ENCODE measurements at places on chromosomes 4 and X.

- no peak for DNase-seq
Observed at GRCh38 chr4:92182736-92183407, 120.9 kb upstream of the GRID2 start.

- no peak for DNase-seq
Observed at GRCh38 chr4:149897783-149898182, 82.1 kb upstream of the IQCM start.

DNA sequence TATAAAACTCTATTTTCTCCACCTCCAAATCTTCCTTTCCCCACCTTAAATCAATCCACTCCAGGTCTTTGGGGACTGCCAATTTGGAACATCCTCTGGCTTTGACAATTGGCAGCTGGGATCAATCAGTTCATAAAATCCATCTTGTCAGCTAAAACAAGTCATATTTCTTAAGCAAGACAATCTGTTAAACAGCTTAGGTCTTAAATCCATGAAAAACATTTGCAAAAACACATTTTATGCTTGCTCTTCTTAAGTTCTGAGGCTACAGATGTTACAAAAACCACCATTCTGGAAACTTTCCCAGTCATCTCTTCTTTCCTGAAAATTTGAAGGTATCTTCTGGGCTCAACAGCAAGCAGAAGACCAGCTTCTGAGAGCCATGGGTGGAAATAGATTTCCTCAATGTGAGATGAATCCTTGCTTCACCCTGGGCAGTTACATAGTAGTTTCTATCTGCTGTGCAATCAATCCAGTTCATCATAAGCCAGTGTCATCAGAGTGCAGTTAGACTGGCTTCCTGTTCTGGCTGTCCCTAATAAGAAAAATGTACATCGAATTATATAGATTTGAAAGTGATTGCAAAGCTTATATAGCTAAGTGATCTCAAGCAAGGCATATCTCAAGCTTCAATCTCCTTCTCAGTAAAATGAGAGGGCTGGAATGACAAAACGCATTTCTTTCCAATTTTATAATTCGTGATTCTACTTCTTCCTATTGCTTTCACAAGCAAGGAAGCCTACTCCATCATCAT is 402.7 kb upstream of the INTU start:
- DNase-seq: peak; percentile 48

DNA sequence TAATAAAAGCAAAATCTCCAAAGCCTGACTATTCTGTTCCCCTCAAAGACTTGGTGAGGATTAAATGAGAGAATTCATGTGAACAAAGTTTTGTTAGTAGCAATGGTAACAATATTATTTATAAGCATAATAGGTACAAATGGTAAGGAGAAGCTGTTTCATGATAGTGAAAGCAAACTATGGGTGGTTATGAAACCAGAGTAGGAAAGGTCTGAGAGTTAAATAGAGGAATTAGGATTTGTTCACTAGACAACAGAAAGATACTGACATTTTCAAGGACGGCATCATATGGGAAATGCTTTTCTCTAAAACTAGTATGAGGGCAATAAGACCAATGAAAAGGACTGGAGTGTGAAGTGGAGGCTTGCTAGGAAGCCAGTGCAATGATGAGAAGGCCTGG is 128.6 kb upstream of the FTHL17 start:
- no peak for DNase-seq
